Vagina (tissue), 2 donors: ENCODE measurements at places on chromosomes 7 and 10. TPM values are rescaled to one million over a fixed set of nuclear protein-coding genes. Genes with fewer than 3 reads are reported as not detected.

GRCh38 chr10:73253225-73253555 is 746 bp upstream of the MRPS16 start:
- DNase-seq = no peak

- no peak for DNase-seq
These were observed 48.7 kb upstream of the DYNC1I1 start for GRCh38 chr7:95723583-95724180.

- DNase-seq = no peak
These were observed 108.5 kb upstream of the ANLN start for GRCh38 chr7:36280840-36281812.

DNA sequence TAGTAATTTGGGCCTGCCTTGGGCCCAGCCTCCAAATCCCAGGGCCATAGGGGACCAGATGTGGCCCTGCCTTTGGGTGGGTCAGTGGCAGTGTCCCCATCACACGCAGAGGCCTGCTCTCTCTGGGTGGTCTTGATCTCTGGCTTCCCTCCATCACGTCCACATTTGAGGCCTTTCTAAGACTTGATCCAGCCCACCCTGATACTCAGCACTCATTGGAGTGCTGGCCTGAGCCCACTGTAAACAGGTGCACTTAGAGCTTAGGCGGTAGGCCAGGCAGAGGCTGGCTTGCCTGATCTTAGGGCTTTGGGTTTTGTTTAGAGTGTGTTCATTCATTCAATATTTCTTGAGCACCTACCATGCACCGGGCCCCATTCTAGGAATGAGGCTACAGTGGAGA is 52.6 kb downstream of the TBATA start:
- no peak for DNase-seq

- no peak for DNase-seq
These were observed 355.1 kb upstream of the MBL2 start for GRCh38 chr10:53127686-53128085.

The MORN4 gene
- total RNA-seq = 1.7 TPM

- DNase-seq = no peak
These were observed 16.6 kb downstream of the C7orf33 start for GRCh38 chr7:148607151-148607661.

DNA sequence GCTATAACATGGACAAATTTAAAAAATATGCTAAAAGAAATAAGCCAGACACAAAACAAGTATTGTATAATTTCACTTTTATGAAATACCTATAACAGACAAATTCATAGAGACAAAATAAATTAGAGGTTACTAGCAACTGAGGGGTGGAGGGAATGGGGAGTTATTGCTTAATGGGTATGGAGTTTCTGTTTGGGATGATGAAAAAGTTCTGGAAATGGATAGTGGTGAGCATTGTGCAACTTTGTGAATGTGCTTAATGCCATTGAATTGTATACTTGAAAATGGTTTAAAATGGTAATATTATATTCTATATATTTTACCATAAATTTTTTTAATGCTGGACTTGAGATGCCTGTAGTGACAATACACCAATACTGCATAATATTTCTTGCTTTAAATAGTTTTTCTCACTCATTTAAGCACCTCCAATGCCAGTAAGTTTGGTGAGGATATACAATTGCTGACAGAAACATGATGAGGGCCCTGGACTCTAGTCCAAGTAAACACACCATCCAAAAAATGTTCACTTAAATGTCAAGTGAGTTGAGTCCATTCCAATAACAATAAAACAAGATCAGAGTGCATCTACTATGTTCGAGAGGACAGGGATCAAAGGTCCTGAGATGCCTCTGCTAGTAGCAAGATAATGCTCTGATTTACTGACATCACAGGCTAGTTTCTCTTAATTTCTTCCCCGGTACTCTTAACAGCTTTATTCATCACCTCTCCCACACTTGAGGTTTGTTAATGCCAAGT is 71.9 kb downstream of the NT5C2 start:
- DNase-seq = no peak

The PRPF18 gene
- 25.8 TPM for total RNA-seq

DNA sequence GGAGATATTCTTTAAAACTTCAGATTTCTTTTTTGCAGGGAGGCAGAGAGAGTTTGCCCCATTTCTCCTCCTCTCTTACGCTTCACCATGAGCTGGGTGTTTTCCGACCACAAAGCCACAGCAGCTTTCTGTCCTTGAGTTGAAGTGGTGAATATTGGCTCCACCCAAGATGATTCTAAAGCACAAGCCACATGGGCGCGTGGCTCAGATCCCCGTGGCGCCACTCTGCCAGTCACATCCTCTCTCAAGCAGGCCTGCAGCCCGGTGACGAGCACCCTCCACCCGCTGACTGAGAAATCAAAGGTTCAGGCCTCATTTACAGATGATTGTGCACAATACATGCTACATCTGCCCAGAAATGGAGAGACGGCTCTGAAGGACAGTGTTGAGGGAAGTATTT is 27.6 kb upstream of the RNF32 start:
- DNase-seq = no peak

- DNase-seq = no peak
These were observed 505 bp downstream of the HNRNPA2B1 start for GRCh38 chr7:26200038-26200443.

DNA sequence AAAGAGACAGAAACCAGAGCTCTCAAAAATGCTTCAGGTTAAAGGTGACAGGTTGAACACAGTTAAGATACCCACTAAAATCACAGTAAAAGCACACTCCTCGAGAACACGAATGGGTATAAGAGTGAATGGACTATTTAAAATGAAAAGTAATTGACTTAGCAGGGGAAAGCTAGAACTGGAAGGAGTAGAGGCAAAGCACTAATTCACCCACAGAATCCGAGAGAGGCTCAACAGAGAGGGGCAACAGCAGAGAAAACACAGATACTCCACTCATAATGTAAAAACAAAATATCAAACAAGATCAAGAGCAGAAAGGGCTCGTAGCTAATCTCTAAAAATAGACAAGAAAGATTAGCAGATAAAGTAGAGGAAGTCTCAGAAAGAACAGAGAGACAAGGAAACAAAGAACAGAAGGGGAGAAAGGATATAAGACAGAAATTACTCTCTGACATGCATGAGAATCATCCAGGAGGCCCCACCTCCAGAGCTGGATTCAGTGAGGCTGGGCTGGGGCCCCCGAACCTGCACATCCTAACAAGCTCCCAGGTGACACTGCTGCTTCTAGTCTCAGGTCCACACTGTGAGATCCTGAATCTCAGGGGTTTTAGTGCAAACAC is 117.6 kb downstream of the GALNT11 start:
- DNase-seq = no peak

The COBL gene
- total RNA-seq = 9.3 TPM

The NRCAM gene
- 7.9 TPM for total RNA-seq

The SFMBT2 gene
- total RNA-seq = 12.5 TPM

DNA sequence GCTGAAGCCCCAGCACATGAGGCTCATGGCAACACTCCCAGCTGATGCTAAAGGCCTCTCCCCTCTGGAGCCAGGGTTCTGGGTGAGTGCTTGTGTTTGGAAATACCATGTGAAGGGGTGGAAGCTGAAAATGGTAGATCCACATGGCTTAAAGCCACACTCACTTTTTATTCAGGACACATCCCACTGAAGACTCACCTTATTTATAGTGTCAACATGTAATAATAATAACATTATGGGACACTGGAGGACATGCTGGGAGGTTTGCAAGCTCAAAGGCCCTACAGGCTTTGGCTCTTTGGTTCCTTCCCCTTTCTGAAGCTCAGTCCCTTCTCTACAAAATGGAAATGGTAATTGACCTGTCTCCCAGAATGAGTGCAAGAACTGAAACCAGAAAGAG is 318.0 kb downstream of the GRID1 start:
- DNase-seq = no peak

The SLC26A3 gene
- total RNA-seq = not detected

- DNase-seq = no peak
These were observed 75.4 kb downstream of the PROSER2 start for GRCh38 chr10:11898372-11899066.

The MYO1G gene
- 5.2 TPM for total RNA-seq

DNA sequence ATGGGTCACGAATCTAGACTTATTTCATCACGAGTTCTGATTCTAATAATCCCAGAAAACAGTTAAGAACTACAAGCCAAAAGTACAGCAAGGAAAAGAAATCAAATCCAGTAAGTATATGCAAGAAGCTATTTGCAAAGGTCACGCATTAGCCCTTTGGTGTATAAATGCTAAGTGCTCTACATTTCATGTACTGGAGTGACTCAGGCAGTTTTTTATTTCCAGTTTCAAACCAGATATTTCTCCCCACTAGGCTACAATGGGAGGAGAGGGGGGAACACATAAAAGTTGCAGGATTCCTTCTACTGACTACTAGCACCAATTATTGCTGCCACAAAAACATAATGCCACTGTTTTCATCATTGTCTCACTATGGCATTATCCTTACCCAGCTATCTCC is 148.0 kb downstream of the NRCAM start:
- DNase-seq = no peak

GRCh38 chr10:103197174-103197573 is 4.1 kb upstream of the NT5C2 start:
- DNase-seq = no peak

DNA sequence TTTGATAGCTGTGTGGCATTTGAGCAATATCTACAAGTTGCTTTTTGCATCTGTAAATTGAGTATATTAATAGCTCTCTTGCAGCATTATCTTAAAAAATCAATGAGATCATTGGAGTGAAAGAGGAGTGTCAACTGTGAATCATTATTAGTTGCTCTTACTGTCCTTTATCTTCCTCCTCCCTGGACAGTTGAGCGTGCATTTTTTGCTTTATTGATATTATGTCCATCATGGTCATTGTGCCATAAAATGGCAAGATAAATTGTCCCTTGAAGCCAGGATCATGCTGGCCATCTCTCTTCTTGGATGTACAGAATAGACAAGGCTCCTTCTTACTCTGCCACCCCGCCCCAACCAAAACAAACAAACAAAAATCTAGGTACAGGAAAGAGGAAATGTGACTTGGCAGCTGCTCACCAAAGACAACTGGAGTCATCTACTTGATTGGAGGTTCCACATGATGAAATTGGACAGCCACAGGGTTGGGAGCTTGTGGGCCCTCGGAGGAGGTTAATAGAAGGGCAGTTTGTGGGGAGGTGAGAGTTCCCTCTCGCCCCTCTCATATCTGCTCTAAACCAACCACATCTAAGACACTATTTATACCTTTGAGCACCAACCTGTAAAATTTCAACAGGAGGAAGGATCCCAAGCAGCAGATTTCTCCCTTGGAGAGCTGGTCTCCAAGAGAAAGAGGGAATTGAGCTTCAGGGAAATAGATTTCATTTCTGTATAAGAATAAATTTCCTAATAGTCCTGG is 252.7 kb downstream of the SKIDA1 start:
- no peak for DNase-seq

DNA sequence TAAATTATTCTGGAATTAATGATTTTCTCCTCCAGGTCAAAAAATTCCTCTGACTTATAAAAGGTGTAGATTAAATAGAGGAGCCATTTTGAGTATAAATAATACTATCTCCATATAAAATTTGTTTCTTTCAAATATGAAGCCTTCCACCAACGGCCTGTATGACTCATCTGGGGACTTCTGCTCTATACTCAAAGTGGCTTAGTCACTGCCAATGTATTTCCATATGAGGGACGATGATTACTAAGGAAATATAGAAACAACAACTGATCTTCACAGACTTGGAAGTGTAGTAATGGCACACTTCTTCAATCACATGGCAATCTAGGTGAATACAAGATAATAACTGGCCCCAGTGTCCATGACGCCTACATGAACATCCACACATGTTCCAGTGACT is 335.6 kb upstream of the HGF start:
- no peak for DNase-seq

- DNase-seq = no peak
These were observed 301.5 kb downstream of the CCDC3 start for GRCh38 chr10:12699781-12700556.

GRCh38 chr7:3200504-3200903 is 100.5 kb upstream of the SDK1 start:
- DNase-seq = peak; percentile 46

GRCh38 chr7:142746264-142746663 is 3.0 kb upstream of the PRSS1 start:
- no peak for DNase-seq

DNA sequence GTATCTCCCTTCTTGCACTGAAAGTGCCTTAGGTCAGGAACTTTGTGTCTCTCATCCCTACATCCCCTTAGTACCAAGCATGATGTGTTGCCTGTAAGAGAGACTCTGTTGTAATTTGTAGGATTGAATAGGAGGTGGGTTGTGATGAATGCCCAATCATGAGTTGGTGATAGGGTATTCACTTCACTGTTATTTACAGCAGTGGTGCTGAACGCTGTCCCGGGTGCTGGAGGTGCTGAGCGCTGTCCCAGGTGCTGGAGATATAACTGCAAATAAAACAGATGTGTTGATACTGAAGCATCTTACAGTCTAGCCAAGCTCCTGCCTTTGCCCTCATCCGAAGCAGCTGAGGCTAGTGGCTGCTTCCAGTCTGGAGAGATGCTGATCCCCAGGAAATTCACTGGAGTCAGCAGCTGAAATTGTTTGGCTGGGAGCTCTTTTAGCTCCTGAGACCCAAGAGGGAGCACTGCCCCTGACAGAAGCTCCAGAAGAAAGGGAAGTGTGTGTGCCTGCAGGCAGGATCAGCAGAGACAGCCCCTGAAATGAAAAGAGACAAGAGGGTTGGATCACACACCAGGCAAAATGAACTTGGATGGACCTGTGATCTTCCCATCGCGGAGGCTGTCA is 183.4 kb downstream of the SORCS3 start:
- no peak for DNase-seq

- DNase-seq = no peak
These were observed 235.3 kb downstream of the INHBA start for GRCh38 chr7:41467596-41467995.

The MRLN gene
- not detected for total RNA-seq

DNA sequence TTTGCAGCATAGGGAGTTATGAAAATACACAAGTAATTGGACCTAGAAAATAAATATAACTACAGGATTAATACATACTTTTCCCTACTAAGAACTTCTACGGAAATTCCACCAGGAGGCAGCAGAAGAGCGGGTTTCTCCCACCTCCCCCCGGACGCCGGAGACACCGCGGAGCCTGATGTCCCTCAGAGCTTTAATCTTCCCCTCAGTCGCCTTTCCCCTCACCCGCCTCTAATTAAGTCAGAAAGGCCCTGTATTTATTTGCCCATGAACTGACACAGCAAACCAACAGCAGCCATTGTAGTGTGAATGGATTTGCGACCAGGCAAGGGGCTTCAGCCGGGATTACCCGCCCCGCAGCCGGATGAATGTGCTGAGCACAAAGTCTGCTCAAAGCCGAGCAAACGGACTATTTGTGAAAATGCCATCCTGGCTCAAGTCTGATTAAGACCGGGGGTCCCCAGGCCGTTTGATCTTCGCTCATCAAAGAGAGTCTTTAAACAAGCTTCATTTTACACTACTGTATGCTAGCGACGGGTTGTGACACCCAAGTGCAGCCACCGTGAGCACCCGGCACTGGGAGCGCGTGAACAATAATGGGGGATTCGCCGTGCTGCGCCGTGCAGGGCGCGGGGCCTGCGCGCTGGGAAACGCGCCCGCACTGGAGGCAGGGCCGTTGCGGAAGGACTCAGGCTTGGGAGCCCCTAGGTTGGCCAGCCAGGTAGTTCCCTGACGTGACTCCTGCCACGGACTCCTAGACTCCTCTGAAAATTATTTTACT is 5.6 kb upstream of the DKK1 start:
- DNase-seq = no peak

The ZNF467 gene
- 13.3 TPM for total RNA-seq
